ENCODE measurements at places on chromosomes 7 and 10.

DNA sequence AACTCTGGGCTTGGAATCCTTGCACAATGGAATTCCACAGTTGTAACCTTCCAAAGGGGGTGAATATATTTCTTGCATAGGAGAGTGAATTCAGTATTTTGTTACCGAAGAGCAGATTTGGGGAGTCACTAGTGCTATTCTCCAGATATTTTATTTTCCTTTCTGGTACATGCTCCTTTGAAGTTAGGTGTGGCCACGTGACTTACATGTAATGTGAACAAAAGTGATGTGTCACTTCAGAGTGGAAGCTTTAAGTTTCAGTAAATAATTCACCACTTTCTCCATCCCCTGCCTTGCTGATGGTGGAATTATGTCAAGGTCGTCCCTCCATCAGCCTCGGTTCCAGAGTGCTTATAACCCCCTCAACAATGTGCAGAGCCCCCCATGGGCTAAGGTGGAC, 25.3 kb downstream of the ASNS start:
- no peak for DNase-seq

GRCh38 chr10:11208908-11209829, 191.5 kb downstream of the CELF2 start:
- DNase-seq, result no peak

DNA sequence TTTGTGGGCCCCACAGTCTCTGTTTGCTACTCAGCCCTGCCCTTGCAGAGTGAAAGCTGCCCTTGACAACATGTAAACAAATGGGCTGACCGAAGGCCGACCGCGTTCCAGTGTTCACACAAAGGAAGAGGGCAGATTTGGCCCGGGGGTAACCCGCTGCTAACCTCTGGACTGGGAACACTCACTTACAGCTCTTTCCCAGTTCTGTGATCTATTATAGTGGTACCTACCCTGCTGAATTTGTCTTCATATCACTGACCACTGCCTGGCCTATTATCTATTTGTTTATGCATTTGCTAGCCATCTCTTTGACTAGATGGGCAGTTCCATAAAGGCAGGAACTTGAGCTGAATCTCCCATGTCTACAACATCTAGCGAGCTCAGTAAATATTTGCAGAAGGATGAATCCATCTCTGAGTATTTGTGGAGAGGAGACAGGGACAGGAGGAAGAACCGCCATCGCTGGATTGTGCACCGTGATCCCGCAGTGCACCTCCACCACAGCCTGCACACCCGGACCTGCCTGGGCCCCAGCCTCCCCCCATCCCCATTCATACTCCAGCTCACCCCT, 15.2 kb downstream of the SLC29A3 start:
- no peak for DNase-seq

DNA sequence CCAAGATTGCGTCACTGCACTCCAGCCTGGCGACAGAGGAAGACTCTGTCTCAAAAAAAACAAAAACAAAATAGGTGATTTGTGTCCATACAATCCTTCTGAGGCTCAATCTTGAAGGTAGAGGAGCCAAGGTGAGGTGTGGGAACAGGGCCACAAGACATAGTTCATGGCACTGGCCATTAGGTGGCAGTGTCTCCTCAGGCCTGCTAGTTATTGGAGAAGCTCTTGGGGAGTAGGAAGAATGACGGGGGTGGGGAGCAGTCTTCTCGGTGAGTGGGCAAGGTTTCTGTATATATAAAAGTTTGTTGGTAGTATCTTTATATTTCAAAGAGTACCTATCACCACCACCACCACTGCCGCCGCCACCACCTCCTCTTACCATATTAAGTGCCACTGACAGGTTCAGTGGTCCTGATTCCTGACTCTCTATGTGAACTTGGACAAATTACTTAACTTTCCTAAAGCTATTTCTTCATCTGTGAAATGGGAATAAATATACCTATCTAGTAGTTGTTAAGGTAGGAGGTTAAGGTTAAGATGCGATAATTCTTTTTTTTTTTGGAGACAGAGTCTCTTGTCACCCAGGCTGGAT, 24.0 kb downstream of the CCSER2 start:
- peak; percentile 91 for DNase-seq

- peak; percentile 28 for DNase-seq
Observed at GRCh38 chr10:19628767-19629560, 187.3 kb upstream of the PLXDC2 start.

All from GM23338 (cell line).